ENCODE measurements at places on chromosomes 3 and 15.

GRCh38 chr3:41198526-41198925 is 779 bp upstream of the CTNNB1 start:
- DNase-seq, result no peak

- no peak for DNase-seq
Observed at GRCh38 chr3:51777985-51778384, 1.1 kb downstream of the IQCF6 start.

DNA sequence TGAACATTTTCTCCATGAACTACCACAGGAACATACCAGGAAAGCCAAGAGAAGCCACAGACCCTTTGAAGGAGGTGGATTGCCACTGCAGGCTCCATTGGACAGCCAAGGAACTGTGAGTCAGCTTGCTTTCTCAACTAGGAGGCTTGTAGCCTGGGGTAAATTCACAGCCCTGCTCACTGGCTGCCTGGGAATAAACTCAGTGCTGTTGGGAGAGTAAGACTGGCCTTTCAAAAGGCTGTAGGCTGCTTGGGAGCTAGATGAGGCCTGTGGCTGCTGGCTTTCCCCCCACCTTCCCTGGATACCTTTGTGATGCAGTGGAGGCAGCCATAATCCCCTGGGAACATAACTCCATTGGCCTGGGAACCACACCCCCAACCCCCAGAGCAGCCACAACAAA is 223.5 kb upstream of the RBMS3 start:
- no peak for DNase-seq

- no peak for DNase-seq
Observed at GRCh38 chr3:10505050-10505790, at the start of gene ATP2B2. ATP2B2 (minus strand) TSS chr3:10505586; CDS start chr3:10449543, 56,043 bp downstream.

DNA sequence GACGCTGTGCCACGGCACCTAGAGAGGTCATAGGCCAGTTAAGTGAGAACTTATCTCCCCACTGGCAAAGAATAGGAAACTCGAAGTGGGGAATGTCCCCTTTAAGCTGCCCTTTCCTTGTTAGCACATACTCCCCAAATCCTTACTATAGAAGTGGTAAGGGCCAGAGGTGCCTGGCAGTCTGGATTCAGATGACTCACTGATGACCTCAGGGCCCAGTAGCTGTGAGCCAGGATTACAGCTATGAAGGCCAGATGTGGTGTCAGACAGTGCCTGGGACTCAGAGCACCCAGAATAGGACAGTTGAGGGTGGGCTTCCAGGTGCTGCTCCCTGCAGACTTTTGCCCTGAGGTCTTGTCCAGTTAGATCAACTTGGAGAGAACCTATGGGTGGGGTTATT is 37.7 kb downstream of the PDIA5 start:
- DNase-seq, result no peak

- no peak for DNase-seq
Observed at GRCh38 chr15:49242820-49243219, 72.8 kb downstream of the GALK2 start.

DNA sequence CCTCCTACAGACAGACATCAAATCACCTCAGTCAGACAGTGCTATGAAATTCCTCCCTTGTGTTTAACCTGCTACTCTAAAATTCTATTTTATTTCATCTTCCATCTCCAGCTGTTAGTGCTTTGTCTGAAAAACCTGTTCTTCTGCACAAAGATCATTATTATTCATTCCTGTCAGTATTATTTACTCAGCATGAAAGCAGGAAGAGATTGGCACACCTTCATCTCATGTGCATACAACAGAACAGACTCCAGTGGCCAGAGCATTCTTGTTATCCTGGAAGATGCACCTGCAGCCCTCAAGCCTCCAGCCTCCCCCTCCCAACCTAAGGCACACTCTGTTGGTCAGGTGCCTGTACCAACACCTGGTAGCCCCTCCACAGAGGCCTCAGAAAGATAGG is 1.8 kb upstream of the ROPN1B start:
- DNase-seq, result no peak

GRCh38 chr3:190092250-190092649 is 28.4 kb downstream of the P3H2 start:
- no peak for DNase-seq

DNA sequence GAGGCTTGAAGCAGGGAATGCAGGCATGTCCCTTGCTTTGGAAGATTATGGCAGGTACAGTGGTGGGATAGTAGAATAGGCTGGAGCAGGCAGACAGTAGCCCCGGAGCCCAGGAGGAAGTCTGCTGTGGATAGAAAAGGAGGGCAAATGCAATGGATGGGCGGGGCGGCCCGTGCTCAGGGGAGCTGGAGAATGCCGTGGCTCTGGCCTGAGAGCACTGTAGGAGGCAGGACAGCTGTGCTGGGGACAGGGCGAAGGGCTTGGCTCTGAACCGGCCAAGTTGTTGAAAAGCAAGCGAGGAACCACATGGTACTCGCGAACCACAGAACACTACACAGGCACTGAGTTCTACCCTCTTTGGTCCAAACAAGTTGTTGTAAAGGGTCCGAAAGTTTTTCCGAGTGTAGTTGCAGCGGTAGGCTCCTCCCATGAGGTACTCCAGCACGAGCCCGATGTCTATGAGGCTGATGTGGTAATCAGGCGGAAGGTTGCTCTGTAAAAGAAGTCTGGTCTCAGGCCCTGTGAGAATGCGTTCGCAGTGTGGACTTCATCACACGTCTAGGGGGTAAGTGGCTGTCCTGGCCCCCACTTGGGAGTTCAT is 54.7 kb downstream of the TRPM1 start:
- DNase-seq, result no peak

GRCh38 chr3:60176614-60177013 is 1074.6 kb downstream of the FHIT start:
- no peak for DNase-seq

GRCh38 chr3:56086355-56086754 is 381.9 kb downstream of the ERC2 start:
- DNase-seq, result no peak

- DNase-seq, result no peak
Observed at GRCh38 chr3:122577409-122578031, at the start of gene PARP15. PARP15 (plus strand) TSS chr3:122577650; CDS start chr3:122577668, 18 bp downstream.

DNA sequence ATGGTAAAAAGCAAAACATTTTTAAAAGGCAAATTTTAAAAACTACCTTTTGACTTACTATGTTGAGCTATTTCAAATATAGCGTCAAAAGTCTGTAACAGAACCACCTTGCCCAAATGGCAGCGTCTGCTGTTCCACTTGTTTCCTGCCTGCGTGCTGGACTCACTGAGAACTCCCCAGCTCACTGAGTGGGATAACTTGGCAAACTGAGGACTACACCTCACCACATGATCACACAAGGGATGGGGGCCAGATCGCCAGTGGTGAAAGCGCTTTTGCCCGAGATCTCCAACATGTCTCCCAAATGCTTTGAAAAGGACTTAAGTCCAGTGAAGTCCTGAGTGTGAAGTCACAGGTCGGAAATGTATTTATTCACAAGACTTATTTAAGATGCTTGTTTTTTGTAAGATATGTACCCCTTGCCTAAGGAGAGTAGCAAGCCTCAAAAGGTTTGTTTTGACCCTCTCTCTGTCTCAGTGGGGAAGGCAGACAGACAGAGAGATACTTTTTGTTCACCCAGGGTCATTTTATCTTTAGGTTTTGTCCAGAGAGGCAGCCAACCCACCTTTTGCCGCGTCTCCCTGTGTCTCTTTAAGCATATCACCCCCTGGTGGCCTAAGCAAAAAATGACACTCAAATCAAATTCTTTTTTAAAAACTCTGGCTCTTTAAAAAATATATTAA is 192.6 kb downstream of the PDZRN3 start:
- peak; percentile 39 for DNase-seq

GRCh38 chr15:70240082-70240481 is 142.4 kb upstream of the TLE3 start:
- no peak for DNase-seq

DNA sequence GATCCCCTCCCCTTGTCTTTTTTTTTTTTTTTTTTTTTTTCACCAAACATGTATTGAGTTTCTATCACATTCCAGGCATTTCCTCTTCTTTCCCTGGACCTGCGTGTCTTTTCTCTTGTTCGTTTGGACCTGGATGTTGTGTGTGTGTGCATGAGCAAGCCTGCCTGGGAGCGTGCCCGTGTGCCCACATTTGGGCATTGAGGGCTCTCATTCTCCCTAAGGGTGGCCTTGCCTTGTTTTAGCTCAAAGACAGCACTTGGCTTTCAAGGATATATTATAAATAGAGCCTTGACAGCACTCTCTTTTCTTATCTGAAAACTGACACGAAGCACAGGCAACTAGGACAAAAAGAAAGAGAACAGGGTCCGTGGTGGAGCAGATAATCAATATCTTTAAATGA is 39.0 kb upstream of the SLC25A26 start:
- no peak for DNase-seq

DNA sequence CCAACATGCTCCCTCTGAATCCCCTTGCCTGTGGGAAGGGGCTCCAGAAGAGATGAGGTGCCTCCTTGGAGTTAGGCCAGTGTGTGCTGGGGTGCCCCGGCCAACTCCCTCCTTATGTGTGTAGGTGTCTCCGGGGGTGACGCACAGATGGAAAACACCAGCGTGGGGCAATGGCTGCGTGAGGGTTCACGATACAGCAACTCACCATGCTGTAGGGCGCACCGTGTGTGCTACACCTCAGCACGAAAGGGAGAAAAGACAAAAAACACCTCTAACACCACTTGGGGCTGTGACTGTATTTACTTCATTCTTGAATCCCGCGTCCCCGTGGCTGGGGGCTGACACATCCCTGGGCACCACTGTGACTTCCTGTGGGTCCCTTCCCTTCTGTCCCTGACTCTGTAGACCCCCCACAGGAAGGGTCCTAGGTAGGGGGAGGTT is 1.6 kb upstream of the CALML4 start:
- no peak for DNase-seq

Data from 8988T (cell line).